ENCODE measurements at places on chromosomes 5 and 9.

DNA sequence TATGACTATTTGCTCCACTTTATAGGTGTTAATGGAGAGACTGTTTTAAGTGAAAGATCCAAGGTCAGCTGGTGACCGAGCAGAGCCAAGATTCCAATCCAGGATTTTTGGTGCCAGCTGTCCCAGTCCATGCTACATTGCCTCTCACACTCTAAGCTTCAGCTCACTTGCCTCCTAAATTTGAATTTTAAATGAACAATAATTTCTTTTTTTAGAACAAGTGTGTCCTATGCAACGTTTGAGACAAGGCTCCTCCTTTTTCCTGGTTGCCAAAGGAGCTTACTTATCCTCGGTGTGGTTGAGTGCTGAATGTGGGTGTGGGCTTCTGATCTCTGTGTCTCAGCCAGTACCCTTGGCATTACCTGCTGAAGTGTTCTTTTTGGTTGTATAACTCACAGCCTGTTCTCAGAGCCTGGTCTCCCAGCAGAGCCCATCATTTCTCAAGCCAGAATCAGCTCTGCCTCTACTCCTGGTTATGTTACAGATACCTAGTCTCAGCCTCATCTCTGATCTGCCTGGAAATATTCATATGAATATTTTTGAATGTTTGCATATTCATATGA is 4.0 kb upstream of the PRRC1 start:
- no peak for DNase-seq
- no peak overlapping the region for H3K27ac ChIP-seq
- no peaks in the 10 kb centered on the region for H3K4me1 ChIP-seq
- no peaks in the 10 kb centered on the region for H3K36me3 ChIP-seq
- H3K27me3 ChIP-seq, result no peaks in the 10 kb centered on the region
- no peak overlapping the region for H3K4me3 ChIP-seq

DNA sequence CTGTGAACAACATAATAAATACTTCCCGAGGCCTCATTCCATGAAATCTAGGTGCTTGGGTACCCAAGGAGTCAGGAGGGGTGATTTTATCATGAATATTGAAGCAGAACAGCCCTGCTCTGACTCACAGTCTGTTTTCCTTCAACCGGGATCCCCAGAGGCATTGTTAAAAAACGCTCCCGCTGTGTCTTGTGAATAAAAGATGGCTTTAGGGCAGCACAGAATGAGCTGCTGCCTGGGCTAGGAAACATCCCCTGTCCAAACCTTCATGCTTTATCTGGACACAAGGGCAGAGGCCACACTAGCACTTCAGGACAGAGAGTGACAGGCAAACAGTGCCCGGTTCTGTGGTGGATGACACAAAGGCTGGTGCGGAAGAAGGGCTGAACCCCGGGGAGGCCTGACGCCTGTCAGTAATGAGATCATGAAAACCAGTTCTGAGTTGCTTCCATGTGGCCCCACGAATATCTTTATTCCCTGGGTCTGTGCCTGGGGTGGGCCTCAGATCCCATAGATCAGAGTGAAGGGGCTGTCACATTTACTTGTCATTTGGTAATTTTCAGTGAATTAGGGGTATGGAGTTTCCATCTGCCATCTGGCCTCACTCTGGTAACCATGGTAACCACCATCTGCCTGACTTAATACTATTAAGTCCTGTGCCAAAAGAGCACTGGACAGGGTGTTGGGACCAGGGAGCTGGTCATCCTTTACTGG is 2.6 kb downstream of the IGFBPL1 start:
- H3K4me1 ChIP-seq, result peaks cover 28% of the 10 kb centered on the region
- no peak overlapping the region for H3K27ac ChIP-seq
- H3K27me3 ChIP-seq, result peaks cover 11% of the 10 kb centered on the region
- H3K4me3 ChIP-seq, result peak overlapping the region; percentile 16
- DNase-seq, result no peak

- H3K4me1 ChIP-seq, result no peaks in the 10 kb centered on the region
- H3K27ac ChIP-seq, result no peak overlapping the region
- DNase-seq, result no peak
- no peak overlapping the region for H3K4me3 ChIP-seq
- H3K27me3 ChIP-seq, result no peaks in the 10 kb centered on the region
- H3K36me3 ChIP-seq, result no peaks in the 10 kb centered on the region
These were observed 14.8 kb upstream of the CEMIP2 start for GRCh38 chr9:71783120-71783523.

- H3K27me3 ChIP-seq, result no peaks in the 10 kb centered on the region
- no peak for DNase-seq
- peaks cover 27% of the 10 kb centered on the region for H3K36me3 ChIP-seq
- H3K4me1 ChIP-seq, result no peaks in the 10 kb centered on the region
- no peak overlapping the region for H3K27ac ChIP-seq
These were observed 96.6 kb downstream of the UBAP2 start for GRCh38 chr9:33952066-33952465.

GRCh38 chr5:102625468-102625867 is 126.7 kb upstream of the SLCO6A1 start:
- no peaks in the 10 kb centered on the region for H3K4me1 ChIP-seq
- no peaks in the 10 kb centered on the region for H3K27me3 ChIP-seq
- no peak overlapping the region for H3K27ac ChIP-seq
- DNase-seq, result no peak

- no peaks in the 10 kb centered on the region for H3K4me1 ChIP-seq
- DNase-seq, result no peak
- no peak overlapping the region for H3K4me3 ChIP-seq
- no peaks in the 10 kb centered on the region for H3K27me3 ChIP-seq
These were observed 6.9 kb upstream of the SPATA31C1 start for GRCh38 chr9:87910821-87911220.

DNA sequence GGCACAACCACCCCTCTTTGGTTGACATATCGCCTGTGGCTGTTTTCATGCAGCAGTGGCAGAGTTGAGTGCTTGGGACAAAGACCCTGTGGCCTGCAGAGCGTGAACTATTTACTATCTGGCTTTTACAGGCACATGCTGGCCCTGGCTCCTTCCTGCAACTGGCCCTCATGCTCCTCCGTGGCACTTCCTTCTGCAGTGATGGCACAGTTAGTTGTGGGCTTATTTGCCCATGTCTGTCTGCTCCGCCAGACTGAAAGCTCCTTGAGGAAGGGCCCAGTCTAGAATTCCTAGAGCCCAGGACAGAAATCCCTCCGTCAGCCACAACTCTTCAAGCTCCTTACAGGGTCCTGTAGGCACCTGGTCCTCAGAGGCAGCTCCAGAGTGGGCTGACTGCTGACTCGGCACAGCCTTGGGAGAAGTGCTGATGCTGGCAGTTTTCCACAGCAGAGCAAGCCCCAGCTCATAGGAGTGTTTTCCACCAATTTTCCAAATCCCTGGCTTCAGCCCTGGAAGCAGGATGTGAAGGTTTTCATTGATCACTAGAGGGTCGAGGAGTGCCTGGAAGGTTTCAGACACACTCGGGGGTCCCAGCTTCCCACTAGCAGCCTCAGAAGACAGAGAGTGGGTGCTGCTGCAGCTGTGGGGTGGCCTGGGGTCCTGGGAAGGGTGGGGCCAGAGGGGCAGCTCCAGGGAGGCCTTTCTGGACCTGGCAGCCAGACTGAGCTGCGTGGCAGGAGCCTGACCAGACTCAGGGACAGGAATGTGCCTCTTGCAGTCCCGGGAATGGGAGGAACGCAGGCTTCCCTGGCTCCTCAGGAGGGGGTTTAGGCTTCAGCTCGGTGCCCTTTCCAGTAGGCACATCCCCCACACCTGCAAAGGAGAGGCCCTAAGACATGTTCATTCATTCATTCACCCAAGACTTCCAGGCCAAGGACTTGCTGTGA is 56.5 kb upstream of the ANGPTL2 start:
- H3K4me1 ChIP-seq, result no peaks in the 10 kb centered on the region
- DNase-seq, result no peak
- H3K27ac ChIP-seq, result 0 out of 2 replicates have a peak overlapping the region, but pooled peaks have one; percentile 38

DNA sequence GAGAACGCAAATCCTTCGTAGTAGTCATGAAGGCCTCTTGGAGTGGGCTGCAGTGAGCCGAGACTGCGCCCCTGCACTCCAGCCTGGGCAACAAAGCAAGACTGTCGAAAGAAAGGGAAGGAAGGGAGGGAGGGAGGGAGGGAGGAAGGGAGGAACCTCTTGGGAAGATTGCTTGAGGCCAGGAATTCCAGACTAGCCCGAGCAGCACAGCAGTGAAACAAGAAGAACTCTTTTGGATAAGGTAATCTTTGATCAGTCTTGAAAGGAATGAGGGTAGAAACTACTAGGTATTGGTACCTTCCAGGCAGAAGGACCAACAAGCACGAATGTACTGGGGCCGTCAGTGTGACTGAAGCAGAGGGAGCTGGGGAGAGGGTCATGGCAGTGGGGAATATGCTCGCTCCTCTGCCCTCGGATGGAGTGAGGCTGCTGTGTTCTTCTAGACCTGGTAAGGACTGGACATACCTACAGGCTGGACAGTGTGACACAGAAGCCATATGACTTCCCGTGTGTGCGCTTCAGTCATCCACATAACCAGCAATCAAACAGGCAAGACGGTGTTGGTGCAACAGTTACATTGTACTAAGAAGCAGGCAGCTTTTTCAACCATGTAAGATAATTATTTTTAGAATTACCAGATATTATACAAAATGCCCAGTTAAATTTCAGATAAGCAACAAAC is 45.2 kb downstream of the P4HA2 start:
- no peak for DNase-seq
- H3K36me3 ChIP-seq, result no peaks in the 10 kb centered on the region
- no peak overlapping the region for H3K27ac ChIP-seq
- H3K4me1 ChIP-seq, result peaks cover 2% of the 10 kb centered on the region
- no peaks in the 10 kb centered on the region for H3K27me3 ChIP-seq

DNA sequence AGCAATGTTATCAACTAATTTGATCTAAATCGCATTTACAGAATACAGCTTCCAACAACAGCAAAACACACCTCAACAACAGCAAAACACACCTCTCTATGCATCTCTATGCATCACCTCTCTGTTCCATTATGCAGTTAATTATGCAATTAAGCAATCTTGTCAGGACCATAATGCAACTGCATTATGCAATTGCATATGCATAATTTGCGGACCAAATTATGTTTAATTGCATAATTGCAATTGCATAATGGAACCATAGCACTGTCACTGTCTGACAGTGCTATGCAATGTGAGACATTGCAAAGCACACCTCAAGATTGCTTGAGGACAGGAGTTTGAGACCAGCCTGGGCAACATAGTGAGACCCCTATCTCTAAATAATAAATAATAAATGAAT is 80.4 kb upstream of the PRSS3 start:
- no peak overlapping the region for H3K27ac ChIP-seq
- no peak overlapping the region for H3K4me3 ChIP-seq
- DNase-seq, result no peak
- no peaks in the 10 kb centered on the region for H3K36me3 ChIP-seq

GRCh38 chr9:37324261-37324683 is 98.2 kb upstream of the GRHPR start:
- H3K27me3 ChIP-seq, result no peaks in the 10 kb centered on the region
- no peak overlapping the region for H3K27ac ChIP-seq
- no peak overlapping the region for H3K4me3 ChIP-seq
- DNase-seq, result no peak
- no peaks in the 10 kb centered on the region for H3K36me3 ChIP-seq

DNA sequence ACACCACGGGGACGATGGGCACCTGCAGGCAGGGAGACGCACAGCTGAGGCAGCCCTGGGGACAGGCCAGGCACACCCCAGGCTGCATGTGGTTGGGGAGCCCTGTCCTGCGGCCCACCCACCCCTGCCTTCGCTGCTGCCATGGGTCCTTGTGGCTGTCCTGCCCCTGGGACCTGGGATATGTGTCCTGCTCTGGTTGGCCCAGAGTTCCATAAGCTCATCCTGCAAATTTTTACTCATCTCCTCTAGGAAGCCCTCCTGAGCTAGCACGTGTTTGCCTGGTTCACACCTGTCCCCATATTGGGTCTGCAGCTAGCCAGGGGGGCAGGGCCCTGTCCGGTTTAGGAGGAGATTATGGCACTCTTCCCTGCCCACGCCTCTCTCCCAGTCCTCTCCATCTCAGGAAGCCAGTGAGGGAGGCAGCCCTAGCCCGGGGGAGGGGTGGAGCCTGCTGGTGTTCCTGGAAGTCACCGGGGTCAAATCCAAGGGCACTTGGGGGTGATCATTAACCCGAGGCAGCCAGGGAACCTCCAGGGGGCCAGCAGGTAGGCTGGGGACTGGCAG is 12.2 kb downstream of the EGFL7 start:
- H3K27ac ChIP-seq, result no peak overlapping the region
- no peak for DNase-seq
- H3K36me3 ChIP-seq, result no peaks in the 10 kb centered on the region

- H3K36me3 ChIP-seq, result no peaks in the 10 kb centered on the region
- H3K4me3 ChIP-seq, result peak overlapping the region; percentile 87
- H3K4me1 ChIP-seq, result peaks cover 11% of the 10 kb centered on the region
- H3K27ac ChIP-seq, result peak overlapping the region; percentile 93
These were observed 992 bp downstream of the SETD9 start for GRCh38 chr5:56910210-56910965.

GRCh38 chr5:22496666-22497065 is 356.5 kb downstream of the CDH12 start:
- no peak overlapping the region for H3K4me3 ChIP-seq
- H3K36me3 ChIP-seq, result no peaks in the 10 kb centered on the region
- H3K27me3 ChIP-seq, result no peaks in the 10 kb centered on the region
- DNase-seq, result no peak

DNA sequence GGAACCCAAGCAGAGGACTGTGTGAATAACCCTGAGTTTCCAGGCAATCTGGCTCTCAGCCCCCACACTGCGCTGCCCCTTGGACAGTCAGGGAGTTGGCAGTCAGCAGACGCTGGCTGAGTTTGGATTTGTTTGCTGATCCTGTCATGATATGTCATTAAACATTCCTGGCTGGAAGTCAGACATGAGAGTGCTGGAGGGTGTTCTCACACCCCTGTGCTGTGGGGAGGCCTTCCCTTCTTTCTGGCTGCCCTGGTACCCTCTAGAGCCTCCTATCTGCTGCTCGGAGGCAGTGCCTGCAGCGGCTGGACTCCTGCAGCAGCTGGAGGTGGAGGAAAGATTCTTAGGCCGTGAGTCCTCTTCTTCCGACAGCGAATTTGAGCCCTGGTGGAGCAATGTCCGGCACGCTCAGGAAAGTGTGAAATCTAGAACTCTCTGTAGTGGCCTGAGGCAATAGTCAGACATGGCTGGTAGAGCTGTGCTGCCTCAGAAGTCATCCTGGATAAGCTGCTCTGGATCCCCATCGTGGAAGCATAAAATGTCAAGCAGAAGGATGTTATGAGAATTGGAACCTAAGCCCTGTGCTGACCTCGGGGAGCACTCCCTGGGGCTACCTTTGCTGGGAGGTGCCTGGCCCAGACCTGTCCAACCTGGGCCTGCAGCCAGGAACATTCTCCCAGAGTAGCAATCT is 72.0 kb downstream of the PDE8B start:
- no peaks in the 10 kb centered on the region for H3K36me3 ChIP-seq
- no peak overlapping the region for H3K27ac ChIP-seq
- no peaks in the 10 kb centered on the region for H3K4me1 ChIP-seq
- no peaks in the 10 kb centered on the region for H3K27me3 ChIP-seq
- DNase-seq, result no peak

DNA sequence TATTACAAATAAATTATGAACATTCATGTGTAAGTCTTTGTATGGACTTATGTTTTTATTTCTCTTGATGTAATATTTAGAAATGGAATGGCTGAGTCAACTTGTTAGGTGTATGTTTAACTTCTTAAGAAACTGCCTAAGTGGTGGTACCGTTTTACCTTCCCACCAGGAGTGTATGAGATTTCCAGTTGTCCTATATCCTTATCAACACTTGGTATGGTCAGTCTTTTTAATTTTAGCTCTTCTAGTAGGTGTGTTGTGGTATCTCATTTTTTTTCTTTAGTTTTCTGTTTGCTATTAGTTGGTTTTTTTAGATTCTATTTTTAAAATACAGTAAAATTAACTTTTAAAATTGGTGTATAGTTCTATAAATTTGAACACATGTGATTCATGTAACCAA is 3.7 kb downstream of the NDUFAF2 start:
- no peaks in the 10 kb centered on the region for H3K36me3 ChIP-seq
- H3K4me3 ChIP-seq, result no peak overlapping the region
- no peaks in the 10 kb centered on the region for H3K4me1 ChIP-seq

Data from H1 (cell line).